T-helper 17 cell (primary cell): ENCODE measurements at places on chromosomes 1 and 21.

DNA sequence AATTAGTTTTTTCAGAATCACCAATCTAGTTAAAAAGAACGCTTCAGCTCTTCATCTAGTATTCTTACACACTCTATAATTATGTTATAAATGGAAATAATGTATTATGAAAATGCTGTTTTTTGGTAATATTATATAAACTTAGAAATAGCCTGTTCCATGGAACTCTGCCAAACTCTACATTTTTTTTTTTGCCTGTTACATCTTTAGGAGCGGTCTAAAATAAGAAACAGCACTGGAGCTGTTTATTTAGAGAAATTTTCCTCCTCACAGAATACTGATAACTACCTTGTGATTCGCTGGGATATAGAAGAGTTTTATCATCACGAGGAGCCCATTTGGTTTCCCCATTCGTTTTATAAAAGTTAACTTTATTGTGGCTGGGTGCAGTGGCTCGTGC is 58.5 kb downstream of the PKN2 start:
- DNase-seq: no peak
- peaks cover 2% of the 10 kb centered on the region for H3K36me3 ChIP-seq
- no peak overlapping the region for H3K27ac ChIP-seq
- peaks cover 13% of the 10 kb centered on the region for H3K4me1 ChIP-seq
- H3K27me3 ChIP-seq: no peaks in the 10 kb centered on the region
- no peak overlapping the region for H3K4me3 ChIP-seq

GRCh38 chr1:162023181-162023546 is 505 bp downstream of the OLFML2B start:
- peaks cover 14% of the 10 kb centered on the region for H3K4me1 ChIP-seq
- peak overlapping the region; percentile 97 for H3K4me3 ChIP-seq
- peak overlapping the region; percentile 54 for H3K27ac ChIP-seq
- DNase-seq: no peak
- no peaks in the 10 kb centered on the region for H3K36me3 ChIP-seq

DNA sequence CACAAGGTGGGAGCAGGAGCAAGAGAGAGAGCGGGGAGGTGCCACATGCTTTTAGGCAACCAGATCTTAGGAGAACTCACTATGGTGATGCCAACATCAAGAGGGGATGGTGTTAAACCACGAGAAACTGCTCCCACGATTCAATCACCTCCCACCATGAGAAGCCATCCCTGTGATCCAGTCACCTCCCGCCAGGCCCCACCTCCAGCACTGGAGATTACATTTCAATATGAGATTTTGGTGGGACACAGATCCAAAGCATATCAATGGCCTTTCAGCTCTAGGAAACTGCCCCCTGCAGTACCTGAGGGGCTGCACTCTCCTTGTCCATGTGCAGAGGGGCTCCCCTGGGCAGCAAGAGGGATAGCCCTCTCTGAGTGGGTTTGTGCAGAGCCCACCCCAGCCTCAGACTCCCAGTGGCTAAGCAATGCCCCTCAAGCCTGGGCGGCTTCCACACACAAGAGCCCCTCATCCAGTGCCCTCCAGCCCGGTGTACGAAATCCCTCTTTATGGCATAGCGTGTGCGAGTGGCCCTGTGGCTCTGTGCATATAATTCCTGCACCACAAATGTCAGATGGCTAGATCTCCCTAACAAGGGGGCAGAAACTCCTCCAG is 15.5 kb upstream of the PRDM16 start:
- H3K4me1 ChIP-seq: no peaks in the 10 kb centered on the region
- H3K27me3 ChIP-seq: peaks cover 18% of the 10 kb centered on the region
- H3K4me3 ChIP-seq: no peak overlapping the region
- DNase-seq: peak; percentile 4
- peaks cover 2% of the 10 kb centered on the region for H3K36me3 ChIP-seq
- H3K27ac ChIP-seq: no peak overlapping the region

- H3K4me3 ChIP-seq: peak overlapping the region; percentile 57
- H3K27me3 ChIP-seq: no peaks in the 10 kb centered on the region
- H3K4me1 ChIP-seq: peaks cover 19% of the 10 kb centered on the region
- H3K36me3 ChIP-seq: peaks cover 2% of the 10 kb centered on the region
- DNase-seq: no peak
Observed at GRCh38 chr1:107897438-107898345, 67.3 kb downstream of the VAV3 start.

GRCh38 chr1:40926441-40926840 is 53.1 kb upstream of the CTPS1 start:
- peaks cover 37% of the 10 kb centered on the region for H3K27me3 ChIP-seq
- no peak overlapping the region for H3K27ac ChIP-seq
- H3K4me3 ChIP-seq: no peak overlapping the region
- H3K4me1 ChIP-seq: no peaks in the 10 kb centered on the region

GRCh38 chr1:94303005-94303404 is 65.6 kb upstream of the ARHGAP29 start:
- no peak overlapping the region for H3K27ac ChIP-seq
- no peaks in the 10 kb centered on the region for H3K4me1 ChIP-seq
- no peak overlapping the region for H3K4me3 ChIP-seq

- no peak overlapping the region for H3K4me3 ChIP-seq
- H3K36me3 ChIP-seq: peaks cover 5% of the 10 kb centered on the region
- no peaks in the 10 kb centered on the region for H3K4me1 ChIP-seq
- DNase-seq: no peak
- H3K27ac ChIP-seq: no peak overlapping the region
- no peaks in the 10 kb centered on the region for H3K27me3 ChIP-seq
Observed at GRCh38 chr1:7808253-7808844, 24.3 kb downstream of the PER3 start.
